ENCODE measurements at places on chromosomes 2 and 18.

DNA sequence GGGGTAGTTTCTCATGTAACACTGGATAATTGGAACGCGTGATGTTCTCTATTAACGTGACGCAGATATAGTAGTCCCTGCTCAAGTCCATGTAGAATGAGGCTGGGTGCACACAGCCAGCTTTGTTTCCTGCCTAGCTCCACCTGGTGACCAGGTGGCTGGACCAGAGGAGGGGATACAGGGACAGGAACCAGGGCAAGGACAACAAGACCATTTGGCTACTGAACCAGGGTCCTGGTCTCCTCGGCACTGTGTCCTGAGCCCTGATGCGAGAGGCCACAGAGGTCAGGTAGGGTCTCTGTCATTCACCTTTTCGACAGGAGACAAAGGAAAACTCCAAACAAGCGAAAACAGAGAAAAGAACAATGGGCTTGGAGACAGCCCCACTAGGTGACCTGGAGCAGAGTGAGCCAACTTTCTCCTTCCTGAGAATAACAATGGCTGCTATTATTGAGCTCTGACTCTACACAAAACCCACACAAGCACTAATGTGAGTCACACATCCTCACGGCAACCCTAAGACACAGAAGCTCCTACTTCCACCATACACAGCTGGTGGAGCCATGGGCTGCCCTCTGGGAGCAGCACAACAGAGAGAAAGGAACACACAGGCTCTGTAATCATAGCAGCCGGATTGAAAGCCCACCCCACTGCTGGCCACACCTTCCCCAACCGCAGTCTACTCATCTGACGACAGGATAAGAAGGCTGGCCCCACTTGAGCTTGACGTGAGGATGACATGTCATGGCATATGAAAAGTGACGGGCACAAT, 67.3 kb upstream of the TEX51 start:
- no peak for DNase-seq

DNA sequence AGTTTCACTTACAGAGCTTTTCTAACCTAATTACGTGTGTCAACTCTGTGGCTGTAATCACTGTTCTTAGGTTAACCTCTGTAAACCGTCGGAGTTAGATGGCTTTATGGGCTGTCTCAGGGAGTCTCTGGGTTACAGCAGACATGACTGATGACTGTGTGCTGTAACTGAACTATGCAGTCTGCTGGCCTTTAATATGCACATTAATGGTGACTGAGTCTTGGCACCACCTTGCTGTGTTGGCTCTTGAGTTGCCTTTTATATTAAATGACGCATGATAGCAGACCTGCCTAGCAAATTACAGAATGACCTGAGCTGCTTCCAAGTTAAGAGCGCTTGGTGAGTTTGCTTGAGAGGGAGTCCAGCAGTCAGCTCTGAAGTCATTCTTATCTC, 90.1 kb downstream of the ACKR3 start:
- DNase-seq, result no peak

DNA sequence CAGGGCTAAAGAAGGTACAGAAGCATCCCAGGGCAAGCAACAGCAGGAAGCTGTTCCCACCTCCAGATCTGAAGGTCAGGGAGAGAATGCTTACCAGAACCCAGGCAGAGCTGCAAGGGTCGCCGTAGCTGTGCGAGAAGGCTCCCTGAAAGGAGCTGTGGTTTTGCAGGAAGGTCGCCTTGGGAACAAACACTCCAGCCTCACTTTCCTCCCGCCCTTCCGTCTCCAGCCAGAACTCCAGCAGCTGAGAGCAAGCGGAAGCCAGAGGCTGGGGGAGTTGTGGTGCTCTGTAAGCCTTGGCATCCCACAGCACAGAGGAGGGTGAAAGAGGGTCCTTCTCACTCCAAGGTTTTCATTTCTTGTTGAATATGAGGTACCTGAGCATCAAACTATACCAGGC, 18.3 kb upstream of the ICOS start:
- DNase-seq, result no peak

- no peak for DNase-seq
Measured at GRCh38 chr2:60100034-60100433, 453.4 kb downstream of the BCL11A start.

- DNase-seq, result no peak
Measured at GRCh38 chr2:89850881-89851582, 1159.6 kb downstream of the RPIA start.

DNA sequence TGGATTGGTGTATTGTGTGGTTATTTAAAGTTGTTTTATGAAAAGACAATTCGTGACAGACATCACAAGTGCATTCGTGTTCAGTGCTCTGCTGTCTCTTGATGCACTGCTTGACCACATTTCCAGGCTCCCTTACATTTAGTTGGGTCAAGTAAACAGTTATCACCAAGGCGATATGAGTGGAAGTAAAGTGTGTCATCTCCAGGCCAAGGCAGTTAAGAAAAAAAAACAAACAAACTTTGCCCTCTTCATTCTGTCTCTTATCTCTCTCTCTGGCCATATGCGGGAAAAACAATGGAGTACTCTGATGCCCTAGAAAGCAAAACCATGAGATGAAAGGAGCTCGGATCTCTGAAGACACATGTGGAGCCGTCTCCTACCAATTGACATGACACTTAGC, 131.1 kb downstream of the DSEL start:
- DNase-seq, result no peak

GRCh38 chr2:217436386-217436785, 566.4 kb downstream of the TNS1 start:
- no peak for DNase-seq

Measured in stimulated activated CD4-positive, alpha-beta T cell treated with anti-CD3 and anti-CD28 coated beads, Interleukin-15, amount 100 ng/mL, for 1 hour (primary cell).